ENCODE measurements at places on chromosomes 13 and 19. TPM values are rescaled to one million over a fixed set of nuclear protein-coding genes. Genes with fewer than 3 reads are reported as not detected.

DNA sequence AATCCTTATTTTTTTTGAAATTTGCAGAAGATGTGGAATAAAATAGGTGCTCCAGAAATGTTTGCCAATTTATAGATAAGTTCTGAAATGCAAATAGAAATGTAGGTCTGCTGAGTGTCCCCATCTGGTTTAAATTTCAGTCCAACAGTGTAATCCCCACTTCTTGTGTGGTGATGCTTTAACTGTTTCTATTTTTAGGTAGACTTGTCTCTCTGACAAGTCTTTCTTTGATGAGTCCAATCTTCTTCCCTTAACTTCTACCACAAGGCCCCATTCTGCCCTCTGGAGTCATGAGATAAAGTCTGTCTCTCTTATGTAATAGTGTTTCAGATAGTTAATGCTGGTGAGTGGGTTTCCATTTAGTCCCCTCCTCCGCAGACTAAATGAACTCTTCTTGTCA is 390.4 kb downstream of the RFC3 start:
- DNase-seq: no peak

GRCh38 chr13:75486146-75487062 is 4.4 kb upstream of the TBC1D4 start:
- no peak for DNase-seq

DNA sequence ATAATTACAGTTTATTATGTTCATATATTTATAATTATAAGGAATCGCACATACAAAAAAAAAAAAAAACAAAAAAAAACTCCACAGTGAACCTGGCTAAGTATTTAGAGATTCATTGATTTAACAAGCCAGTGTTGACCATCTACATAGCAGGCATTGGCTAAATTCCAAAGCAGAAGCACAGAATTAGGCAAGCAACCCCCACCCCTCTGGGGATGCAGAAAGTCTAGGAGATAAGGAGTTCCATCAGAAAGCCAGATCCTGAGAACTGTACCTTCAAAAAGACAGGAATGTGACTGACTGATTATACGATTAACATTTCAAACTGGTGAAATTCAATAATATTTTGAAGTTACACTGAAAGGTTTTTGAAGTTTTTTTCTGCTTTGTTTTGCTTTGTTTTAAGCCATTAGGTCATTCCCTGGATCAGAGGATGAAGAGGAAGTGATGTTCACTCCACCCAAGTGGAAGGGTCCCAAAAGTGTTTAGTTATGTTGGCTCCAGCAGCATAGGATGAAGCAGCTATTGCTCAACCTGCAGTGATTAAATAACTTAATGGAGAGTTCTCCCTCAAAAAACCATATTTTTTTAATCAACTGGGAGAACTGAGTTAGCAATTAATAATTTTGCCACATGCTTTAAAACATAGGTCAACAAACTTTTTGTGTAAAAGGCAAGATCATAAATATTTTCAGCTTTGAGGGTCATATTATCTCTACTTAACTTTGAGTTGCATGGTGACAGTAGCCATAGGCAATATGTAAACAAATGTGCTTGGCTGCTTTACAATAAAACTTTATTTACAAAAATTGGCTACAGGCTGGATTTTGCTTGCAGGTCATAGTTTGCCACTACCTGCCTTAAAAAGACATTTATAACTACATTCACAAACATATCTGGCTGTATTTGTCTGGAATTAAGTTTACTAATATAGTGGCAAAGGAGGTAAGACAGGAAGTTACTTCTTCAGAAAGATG is 49.6 kb downstream of the DOCK9 start:
- peak; percentile 84 for DNase-seq

The CNN1 gene
- 3,384 TPM for total RNA-seq

The FCER2 gene
- 0.29 TPM for total RNA-seq
